ENCODE measurements at places on chromosomes 11 and 22. TPM values are rescaled to one million over a fixed set of nuclear protein-coding genes. Genes with fewer than 3 reads are reported as not detected.

GDPD4 gene
- not detected for total RNA-seq

DNA sequence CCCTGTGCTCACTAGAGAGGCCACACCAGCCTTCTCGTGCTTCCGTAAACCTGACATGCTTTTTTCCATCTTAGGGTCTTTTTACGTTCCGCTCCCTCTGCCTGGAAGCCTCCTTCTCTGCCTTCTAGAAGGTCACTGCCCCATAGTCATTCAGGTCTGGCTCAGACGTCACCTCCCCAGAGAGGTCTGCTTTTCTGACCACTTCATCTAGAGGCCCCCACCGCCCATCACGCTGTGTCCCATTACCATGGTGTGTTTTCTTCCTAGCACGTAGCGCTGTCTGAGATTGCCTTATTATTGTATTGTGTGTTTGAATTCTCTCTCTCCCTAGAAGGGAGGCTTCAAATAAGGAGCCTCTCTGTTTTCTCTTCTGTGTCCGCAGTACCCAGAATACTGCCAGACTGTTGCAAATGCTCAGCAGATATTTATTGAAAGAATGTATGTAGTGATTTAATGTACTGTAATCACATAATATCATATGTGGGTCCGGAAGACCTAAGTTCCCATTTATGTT is 10.0 kb downstream of the TAB1 start:
- no peak overlapping the region for H3K4me3 ChIP-seq
- peak; percentile 10 for DNase-seq
- H3K36me3 ChIP-seq, result no peaks in the 10 kb centered on the region
- no peaks in the 10 kb centered on the region for H3K4me1 ChIP-seq

DNA sequence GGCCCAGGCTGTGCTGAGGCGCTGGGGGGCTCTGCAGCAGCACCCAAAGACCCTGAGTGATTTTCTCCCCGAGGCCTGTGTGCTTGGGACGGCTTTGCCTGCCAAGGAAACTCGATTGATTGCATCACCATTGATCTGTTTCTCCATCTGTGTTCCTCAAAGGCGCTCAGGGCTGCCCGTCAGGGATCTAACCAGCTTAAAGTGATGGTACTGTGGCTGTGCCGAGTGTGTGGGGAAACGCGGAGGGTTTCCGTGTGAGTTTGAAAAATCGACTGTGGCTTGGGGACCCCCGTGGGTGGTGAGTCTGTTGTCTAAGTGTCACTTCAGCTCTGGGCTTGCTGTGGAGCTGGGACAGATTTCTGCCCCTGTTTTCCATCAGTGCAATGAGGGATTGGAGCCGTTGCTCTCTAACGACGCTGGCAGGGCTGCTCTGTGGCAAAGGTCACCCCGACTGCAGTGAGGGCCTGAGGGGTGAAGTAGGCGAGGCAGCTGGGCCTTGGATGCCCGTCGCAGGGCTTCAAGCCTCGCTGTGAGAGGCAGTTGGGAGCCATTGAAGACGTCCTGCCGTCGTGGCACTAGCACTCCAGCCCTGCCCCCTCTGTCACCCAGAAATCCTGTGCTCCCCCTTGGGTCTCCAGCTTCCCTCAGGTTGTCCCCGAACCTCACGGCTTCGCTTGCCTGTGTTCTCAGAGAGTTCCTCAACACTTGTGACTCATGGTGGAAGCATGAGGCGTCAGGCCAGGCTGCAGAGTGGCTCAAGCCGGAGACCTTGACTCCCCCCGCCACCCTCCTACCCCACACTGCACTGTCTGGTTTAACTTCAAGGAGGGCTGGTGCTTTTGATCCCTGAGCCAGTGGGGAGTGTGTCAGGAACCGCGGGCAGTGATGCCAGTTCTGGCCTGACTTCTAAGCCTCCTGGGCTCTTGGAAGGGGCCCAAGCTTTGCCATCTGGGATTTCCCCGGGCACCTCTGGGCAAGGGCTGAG is 21.8 kb downstream of the CACNA1I start:
- DNase-seq, result peak; percentile 85
- no peak overlapping the region for H3K4me3 ChIP-seq
- H3K27ac ChIP-seq, result no peak overlapping the region
- no peaks in the 10 kb centered on the region for H3K36me3 ChIP-seq
- H3K27me3 ChIP-seq, result no peaks in the 10 kb centered on the region

GRCh38 chr22:31104869-31105268 is 2.5 kb downstream of the SELENOM start:
- H3K36me3 ChIP-seq, result peaks cover 2% of the 10 kb centered on the region
- no peak overlapping the region for H3K4me3 ChIP-seq
- H3K27me3 ChIP-seq, result no peaks in the 10 kb centered on the region
- peak; percentile 55 for DNase-seq

DNA sequence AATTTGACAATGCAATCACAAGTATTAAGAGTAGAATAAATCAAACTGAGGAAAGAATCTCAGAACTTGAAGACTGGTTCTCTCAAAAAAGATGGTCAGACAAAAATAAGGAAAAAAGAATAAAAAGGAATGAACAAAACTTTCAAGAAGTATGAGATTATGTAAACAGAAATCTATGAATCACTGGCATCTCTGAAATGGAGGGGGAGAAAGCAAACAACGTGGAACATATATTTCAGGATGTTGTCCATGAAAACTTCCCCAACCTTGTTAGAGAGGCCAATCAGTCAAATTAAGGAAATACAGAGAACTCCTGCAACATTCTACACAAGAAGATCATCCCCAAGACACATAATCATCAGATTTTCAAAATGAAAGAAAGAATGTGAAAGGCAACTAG is 235.7 kb downstream of the SBF2 start:
- H3K27me3 ChIP-seq, result no peaks in the 10 kb centered on the region
- H3K4me1 ChIP-seq, result no peaks in the 10 kb centered on the region
- H3K4me3 ChIP-seq, result no peak overlapping the region

DNA sequence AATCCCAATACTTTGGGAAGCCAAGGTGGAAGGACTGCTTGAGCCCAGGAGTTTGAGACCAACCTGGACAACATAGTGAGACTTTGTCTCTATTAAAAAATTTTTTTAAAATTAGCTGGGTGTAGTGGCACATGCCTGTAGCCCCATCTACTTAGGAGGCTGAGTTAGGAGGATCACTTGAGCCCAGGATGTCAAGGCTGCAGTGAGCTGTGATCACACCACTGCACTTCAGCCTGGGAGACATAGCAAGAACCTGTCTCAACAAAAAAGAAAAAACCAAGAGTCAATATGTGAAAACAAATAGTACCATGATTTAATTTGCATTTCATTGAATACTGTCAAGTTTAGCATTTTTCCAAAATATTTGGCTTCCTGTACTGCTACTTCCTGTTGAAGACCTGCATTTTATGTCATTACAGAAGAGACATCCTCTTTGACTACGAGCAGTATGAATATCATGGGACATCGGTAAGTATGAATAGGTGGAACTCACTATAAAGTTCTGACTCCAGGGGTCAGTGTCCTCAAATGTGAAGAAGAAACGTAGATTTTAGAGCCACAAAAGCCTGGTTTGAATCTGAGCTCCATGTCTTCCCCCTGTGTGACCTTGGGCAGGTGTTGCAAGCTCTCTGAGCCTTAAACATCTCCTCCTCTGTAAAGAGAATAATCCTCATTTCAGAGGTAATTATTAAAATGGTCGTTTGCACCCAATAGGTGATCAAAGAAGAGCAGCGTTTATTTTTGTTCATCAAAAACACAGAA is 16.0 kb downstream of the CDC45 start:
- H3K4me3 ChIP-seq, result no peak overlapping the region
- no peaks in the 10 kb centered on the region for H3K27me3 ChIP-seq
- no peak overlapping the region for H3K27ac ChIP-seq
- DNase-seq, result no peak

- DNase-seq, result no peak
- H3K27me3 ChIP-seq, result no peaks in the 10 kb centered on the region
- no peaks in the 10 kb centered on the region for H3K36me3 ChIP-seq
- H3K4me3 ChIP-seq, result no peak overlapping the region
These were observed 10.5 kb downstream of the SLC22A9 start for GRCh38 chr11:63380130-63380529.

DNA sequence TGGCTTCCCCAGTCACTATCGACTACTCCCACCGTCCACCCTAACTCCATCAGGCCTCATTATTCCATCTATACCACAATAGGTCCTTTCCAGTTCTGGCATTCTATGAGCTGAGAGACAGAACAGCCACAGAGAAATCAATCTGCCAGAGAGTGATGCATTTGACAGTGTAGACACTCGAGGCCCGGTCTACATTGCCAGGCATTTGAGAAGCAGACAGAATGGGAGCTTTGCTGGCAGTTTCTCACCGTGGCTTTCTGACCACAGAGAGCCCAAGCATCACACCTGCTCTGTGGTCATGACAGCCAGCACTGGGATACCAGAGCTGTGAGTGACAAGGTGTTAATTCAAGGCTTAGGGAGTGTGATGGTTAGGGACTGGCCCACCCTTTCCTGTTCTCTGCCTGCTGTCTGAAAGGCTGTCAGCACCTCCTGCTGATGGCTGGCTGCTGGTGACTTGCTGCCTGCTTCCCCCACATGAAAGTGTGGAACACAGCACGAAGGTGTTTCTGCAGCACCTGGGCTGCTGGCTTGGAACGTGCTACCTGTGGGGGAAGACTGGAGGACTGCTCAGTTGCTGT is 137.8 kb downstream of the KIRREL3 start:
- no peaks in the 10 kb centered on the region for H3K4me1 ChIP-seq
- DNase-seq, result no peak
- no peaks in the 10 kb centered on the region for H3K36me3 ChIP-seq
- H3K27ac ChIP-seq, result no peak overlapping the region
- H3K4me3 ChIP-seq, result no peak overlapping the region
- H3K27me3 ChIP-seq, result no peaks in the 10 kb centered on the region

OTOG gene
- not detected for total RNA-seq

DNA sequence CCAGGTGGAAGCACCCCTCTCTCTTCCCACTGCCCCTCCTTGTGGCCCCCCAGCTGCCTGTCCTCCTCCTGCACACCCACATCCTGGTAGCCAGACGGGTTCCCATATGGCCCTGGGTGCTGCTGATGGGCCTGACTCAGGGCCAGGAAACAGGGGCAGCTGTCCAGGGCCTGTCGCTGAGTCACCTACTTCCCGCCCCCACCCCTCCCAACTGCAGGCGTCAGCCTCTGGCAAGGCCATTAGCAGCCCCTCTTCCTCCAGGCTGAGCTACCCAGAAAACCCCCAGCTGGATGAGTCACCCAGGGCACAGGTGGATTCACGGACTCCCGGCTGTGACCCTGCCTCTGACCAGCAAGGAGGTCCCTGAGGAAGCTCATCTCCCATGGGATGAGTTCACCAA is 6.9 kb upstream of the GAL start:
- no peaks in the 10 kb centered on the region for H3K27me3 ChIP-seq
- H3K4me3 ChIP-seq, result no peak overlapping the region
- H3K4me1 ChIP-seq, result no peaks in the 10 kb centered on the region
- no peak overlapping the region for H3K27ac ChIP-seq

ZP1 gene
- not detected for total RNA-seq

DNA sequence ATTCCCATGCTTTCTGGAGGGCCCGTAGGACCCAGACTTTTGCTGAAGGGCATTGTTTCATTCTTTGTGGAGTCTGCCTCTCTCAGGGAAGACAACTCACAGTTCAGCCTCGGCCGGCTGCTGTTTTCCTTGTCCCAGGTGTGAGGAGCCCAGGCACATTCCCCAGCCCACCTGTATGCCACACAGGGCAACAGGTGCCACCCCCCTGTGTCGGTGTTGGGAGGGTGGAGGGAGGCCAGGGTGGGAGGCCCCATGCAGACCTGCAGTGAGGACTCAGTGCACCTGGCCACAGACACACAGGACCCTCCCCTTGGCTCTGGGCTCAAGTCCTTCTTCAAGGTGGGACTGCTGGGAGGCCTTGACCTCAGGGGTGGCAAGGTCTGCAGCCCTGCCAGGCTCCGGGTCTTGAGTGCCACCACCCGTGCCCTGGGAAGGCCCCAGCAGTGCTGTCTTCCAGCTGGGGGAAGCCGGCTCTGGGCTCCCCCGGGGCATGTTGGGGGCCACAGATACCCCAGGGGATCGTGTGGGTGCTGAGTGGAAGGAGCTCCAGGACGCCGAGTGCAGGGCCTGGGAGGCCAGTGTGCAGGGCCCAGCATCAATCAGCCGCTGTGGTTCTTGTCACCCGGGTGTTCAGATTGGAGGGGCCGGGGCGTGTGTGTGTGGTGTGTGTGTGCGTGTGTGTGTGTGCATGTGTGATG is 1286.1 kb downstream of the BRD1 start:
- no peaks in the 10 kb centered on the region for H3K27me3 ChIP-seq
- H3K36me3 ChIP-seq, result no peaks in the 10 kb centered on the region
- H3K4me3 ChIP-seq, result no peak overlapping the region
- no peaks in the 10 kb centered on the region for H3K4me1 ChIP-seq
- DNase-seq, result no peak

DNA sequence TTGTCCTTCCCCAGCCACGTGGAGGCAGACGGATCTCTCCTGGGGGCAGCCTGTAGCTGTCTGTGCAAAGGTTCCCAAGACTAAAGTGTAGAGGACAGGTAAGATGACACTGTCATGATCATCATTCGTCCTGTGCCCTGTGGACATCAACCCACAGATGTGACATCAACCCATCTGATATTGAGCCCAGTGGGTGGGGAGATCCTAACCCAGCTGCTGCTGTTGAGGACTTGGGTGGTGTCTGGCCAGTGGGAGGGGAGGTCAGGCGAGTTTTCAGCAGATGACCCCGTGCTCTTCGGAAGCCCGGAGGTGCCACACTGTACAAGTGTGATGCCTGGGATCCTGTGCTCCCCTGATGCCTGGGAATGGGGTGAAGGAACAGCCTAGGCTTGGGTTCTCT is 1.2 kb upstream of the GAL start:
- H3K4me1 ChIP-seq, result no peaks in the 10 kb centered on the region
- no peaks in the 10 kb centered on the region for H3K36me3 ChIP-seq
- no peak overlapping the region for H3K4me3 ChIP-seq
- no peaks in the 10 kb centered on the region for H3K27me3 ChIP-seq

ABCC8 gene
- 0.32 TPM for total RNA-seq

DNA sequence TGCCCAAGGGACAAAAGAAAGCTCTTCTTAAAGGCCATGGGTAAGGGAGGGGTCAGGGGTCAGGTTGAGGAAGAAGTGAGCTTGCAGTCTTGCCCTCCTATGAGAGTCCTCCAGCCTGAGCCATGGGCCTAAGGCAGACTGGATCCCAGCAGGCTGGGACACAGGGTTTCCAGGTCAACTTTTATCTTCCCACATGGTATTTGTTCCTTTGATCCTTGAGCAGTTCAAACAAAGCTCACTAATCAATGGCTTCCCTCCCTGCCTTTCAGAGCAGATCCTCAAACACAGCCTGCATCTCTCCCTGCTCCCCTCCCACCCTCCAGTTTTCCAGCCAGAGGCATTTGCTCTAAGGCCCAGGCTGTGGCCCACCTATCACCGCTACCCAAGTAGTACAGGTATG is 589.3 kb downstream of the INSC start:
- H3K27me3 ChIP-seq, result no peaks in the 10 kb centered on the region
- H3K4me3 ChIP-seq, result no peak overlapping the region
- no peaks in the 10 kb centered on the region for H3K4me1 ChIP-seq
- no peak for DNase-seq
- no peak overlapping the region for H3K27ac ChIP-seq
- H3K36me3 ChIP-seq, result no peaks in the 10 kb centered on the region

SEZ6L gene
- not detected for total RNA-seq

KRTAP5-10 gene
- not detected for total RNA-seq
